ENCODE measurements at places on chromosomes 2 and 18.

- peak; percentile 99 for DNase-seq
These were observed at the start of gene TMEM18 for GRCh38 chr2:677056-677958. Gene TMEM18, minus strand, starts transcription at chr2:677406. Its CDS starts 61 bp downstream, at chr2:677345.

DNA sequence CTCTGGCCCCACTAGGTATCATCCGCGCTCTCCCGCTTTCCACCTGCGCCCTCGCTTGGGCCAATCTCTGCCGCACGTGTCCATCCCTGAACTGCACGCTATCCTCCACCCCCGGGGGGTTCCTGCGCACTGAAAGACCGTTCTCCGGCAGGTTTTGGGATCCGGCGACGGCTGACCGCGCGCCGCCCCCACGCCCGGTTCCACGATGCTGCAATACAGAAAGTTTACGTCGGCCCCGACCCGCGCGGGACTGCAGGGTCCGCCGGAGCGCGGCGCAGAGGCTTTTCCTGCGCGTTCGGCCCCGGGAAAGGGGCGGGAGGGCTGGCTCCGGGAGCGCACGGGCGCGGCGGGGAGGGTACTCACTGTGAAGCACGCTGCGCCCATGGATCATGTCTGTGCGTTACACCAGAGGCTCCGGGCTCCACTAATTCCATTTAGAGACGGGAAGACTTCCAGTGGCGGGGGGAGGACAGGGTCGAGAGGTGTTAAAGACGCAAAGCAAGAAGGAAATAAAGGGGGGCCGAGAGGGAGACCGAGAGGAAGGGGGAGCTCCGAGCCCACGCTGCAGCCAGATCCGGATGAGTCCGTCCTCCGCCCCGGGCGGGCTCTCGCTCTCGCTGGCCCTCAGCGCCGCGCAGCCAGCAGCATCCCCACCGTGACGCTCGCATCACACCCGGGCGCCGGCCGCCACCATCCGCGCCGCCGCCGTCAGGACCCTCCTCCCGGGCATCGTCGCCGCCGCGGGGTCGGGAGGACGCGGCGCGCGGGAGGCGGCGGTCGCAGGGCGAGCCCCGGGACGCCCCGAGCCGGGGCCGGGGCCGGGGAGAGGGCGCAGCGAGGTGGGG, 664 bp downstream of the NETO1 start:
- no peak for DNase-seq

GRCh38 chr2:73963385-73964120, 21.2 kb upstream of the TET3 start:
- peak; percentile 62 for DNase-seq

- DNase-seq: no peak
These were observed 61.4 kb upstream of the DNER start for GRCh38 chr2:229775614-229776313.

DNA sequence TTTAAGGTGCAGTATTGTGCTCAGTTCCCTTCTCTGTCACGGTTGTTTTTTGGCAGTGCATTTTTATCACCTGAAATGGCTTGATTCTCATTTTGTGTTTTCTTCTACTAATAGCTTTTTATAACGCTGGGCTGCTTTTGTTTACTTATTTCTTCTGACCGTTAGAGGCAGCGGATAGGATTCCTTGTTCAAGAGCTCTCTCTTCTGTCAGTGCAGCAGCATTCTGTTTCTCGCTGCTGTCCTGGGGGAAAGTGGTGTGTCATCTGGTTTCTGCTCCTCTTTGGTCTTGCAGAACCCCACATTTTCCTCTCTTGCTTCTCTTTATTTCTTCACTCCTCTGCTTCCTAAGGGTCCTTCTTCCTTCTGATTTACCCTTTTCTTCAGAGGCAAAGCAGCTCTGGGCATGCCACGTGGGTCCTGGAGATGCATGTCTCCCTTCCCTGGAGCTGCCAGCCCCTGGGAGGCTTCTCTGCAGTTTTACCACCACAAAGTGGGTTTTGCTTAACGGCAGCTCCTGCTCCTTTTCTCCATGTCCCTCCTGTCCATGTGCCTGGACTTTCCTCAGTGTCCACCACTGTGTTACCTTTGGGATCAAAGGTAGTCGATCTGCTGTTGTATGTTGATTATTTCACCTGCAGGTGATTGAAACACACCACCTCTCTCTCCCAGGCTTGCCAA, 47.3 kb upstream of the SNTG2 start:
- DNase-seq: no peak

DNA sequence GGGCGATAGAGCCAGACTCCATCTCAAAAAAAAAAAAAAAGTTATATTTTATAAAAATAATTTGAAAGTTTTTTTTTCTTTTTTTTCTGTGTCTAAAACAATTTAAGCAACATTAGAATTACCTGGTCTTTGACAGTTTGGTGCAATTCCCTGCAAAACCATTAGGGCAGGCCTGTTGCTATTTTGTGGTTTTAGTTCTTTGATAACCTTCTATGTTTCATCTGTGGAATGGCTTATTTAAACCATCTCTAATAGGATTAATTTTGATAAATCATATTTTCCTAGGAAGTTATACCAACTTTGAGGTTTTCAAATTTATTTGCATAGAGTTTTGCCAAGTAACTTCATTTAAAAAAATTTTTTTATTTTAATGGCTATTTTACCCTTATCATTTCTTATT, 141.2 kb upstream of the TWIST2 start:
- DNase-seq: no peak
